NCI-H510A (cell line): ENCODE measurements at places on chromosomes 3 and 15.
A peak's percentile ranks its signal among the peaks of the same experiment; 100 is the strongest.

DNA sequence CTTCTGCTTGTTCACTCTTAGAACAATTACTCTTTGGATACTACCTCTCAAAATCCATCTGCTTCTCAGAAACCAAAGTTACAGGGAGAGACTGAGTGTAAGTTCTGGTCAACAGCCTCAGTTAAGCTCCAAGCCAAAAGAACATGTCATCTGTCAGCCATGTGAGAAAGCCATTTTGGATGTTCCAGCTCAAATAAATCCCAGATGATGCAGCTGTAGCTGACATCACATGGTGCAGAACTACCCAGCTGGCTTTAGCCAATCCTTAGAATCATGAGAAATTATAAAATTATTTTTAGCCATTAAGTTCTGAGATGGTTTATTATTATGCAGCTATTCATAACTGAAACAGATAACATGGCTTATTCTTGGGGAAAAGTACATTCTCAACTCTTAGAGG lies 696.0 kb downstream of the ZNF385D start:
- no peak for DNase-seq

- no peak for DNase-seq
Measured at GRCh38 chr15:47158573-47158972, 558.7 kb upstream of the SEMA6D start.

- DNase-seq: no peak
Measured at GRCh38 chr3:122513386-122514122, 1.2 kb downstream of the KPNA1 start.

DNA sequence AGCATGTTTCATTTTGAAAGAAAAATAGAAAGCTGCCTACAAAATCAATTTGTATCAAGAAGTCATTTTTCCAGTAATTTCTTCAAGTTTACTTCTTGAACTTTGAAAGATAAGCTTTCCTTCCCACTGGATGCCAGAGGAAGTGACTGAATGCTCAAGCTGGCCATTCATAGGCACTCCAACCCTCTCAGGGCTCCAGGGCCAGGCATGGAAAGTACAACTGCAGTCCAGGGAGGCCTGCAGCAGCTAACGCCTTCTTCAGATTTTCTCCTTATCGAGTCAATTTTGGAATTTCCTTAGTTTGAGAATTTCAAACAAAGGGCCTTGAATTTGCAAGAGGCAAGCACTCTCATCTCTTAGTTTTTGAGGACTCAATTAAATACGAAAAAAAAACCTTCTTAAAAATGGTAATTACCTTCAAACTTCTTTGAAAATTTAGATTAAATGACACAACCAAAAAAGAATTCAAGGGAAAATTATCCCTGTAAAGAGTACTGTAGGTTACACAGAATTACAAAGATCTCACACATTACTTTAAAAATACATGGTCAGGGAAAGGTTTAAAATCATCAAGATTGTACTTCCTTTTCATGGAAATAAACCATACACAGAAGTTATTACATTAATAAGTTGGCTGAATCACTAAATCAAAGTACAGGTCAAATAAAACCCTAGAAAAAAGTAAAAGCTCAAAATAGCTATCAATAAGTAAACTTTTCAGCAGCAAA lies 2.5 kb downstream of the UBP1 start:
- DNase-seq: no peak

DNA sequence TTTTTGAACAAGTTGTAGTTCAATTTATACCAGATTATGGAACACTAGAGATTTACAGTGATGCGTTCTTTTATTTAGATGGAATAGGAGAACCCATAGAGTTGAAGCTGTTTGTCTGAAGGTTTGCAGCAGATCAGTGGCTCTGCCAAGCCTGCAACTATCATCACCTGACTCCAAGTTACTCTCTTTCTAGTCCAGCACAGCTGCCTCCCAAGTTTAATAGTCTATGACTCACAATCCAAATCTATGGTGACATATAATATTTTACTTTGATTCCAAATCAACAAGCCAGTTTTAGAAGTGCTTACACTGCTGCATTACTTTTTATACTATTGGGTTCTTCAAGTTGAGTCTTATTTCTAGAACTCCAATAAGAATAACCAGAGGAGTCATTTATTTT lies 400.4 kb downstream of the LPP start:
- no peak for DNase-seq

- no peak for DNase-seq
Measured at GRCh38 chr15:82587805-82588204, 47.5 kb upstream of the RPS17 start.

GRCh38 chr3:117700573-117701360 lies 991.2 kb downstream of the TUSC7 start:
- no peak for DNase-seq

DNA sequence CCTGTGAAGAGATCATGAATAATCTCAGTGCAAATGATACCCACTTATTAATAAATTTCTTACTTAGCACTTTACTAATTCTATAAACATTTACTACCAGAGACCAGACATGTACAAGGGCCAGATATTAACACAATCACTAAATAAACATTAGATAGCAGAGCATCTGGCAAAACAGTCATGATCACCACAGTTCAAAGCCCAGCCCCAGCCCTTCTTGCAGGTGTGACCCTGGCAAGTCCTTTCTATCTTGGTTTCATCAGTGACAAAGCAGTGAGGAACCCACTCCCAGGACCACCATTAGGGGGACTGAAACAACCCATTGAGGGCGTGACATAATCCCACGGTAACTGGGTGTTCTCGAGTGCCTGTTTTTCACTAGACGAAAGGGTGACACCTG lies 11.6 kb downstream of the ZXDC start:
- DNase-seq: no peak

GRCh38 chr3:69292959-69293574 lies 92.8 kb downstream of the FRMD4B start:
- DNase-seq: no peak

- no peak for DNase-seq
Measured at GRCh38 chr3:187832202-187832601, 86.9 kb upstream of the BCL6 start.

GRCh38 chr3:50657407-50657806 lies 17.3 kb upstream of the DOCK3 start:
- no peak for DNase-seq

DNA sequence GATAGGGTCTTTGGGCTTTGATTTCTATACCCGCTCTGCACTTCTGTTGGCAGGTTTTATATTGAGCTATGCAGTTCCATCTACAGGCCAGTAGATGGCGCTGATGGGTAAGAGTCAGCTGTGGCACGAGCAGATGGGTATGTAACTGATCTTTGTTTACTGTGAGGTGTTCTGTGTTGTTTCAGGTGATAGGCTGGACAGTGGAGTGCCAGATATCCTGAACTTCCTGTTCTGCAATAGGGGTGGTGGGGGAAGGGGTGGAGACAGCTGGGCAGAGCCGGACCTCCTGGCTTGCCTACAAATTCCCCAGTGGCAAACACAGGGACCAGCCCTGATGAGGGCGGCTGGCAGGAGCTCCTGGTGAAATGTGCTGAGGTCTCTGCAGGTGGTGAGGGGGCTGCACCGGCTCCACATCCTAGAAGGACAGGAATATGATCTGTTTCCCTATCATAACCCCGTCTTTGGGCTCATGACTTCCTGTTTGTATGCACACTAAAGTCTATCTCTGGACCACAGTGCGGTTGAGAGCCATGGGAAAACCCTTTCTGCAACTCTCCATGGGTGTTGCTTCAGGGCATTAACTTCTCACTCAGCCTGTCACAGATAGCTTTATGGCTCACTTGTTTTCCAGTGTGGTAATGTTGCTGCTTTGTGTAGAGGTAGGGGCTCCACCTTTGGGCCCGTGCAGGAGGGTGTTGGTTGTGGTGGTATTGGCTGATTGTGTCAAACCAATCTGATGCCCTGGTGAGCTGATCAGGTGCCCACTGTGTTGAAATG lies 13.4 kb upstream of the FAM98B start:
- DNase-seq: peak; percentile 53

DNA sequence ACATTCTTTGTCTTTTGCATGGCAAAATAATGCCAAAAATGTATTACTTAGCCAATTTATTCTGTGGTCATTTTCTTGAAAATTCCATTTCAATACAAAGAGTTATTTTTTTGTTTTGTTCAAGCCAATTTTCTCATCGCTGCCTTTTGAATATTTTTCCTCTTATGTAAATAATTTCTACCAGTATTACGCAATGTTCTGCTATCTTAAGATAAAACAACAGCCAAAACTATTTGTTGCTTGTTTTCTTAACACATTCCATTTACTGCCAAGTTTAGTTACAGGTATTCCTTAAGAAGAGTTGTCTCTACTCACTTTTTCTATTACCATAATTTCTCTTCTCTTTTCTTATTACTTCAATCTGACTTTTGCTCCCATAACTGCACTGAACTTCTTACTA lies 163.1 kb downstream of the ROBO1 start:
- DNase-seq: no peak

- no peak for DNase-seq
Measured at GRCh38 chr3:139472380-139473010, 3.8 kb downstream of the RBP2 start.

DNA sequence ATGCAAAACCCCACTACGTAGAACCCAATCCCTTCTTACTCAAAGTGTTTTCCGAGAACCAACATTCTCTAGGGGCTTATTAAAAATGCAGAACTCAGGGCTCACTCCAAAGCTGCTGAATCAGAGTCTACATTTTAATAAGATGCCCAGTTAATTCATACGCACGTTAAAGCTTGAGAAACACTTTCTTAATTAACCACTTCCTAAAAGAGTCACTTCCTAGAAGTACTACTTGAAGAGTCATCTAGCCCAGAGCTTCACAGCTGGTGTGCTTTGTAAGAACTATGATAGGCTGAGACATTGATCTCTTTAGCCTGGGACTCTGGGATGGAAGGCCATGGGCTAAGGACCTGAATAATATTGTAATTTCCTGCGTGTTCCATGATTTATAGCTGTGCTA lies 9.0 kb downstream of the COL6A5 start:
- DNase-seq: no peak

GRCh38 chr15:68057758-68058157 lies 3.6 kb downstream of the PIAS1 start:
- DNase-seq: no peak

DNA sequence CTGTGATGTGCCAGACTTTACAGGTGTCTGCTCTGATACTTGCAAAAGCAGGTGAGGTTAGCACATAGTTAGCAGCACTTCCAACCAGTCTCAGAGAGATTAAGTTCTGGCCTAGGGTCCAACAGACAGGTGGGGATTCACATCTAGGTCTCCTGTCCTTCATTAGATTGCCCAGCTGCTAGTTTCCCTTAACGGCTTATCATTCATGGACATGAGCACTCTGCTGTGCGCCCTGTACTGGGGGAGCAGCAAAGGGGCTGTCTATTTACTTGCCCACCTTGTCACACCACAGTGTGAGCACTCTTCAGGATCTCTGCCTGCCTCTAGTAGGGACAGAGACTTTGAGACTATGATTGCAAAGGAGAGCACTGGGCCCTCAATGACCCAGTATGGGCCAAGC lies 8.7 kb downstream of the SPSB4 start:
- no peak for DNase-seq

GRCh38 chr15:68651916-68652525 lies 73.2 kb downstream of the CORO2B start:
- DNase-seq: no peak

DNA sequence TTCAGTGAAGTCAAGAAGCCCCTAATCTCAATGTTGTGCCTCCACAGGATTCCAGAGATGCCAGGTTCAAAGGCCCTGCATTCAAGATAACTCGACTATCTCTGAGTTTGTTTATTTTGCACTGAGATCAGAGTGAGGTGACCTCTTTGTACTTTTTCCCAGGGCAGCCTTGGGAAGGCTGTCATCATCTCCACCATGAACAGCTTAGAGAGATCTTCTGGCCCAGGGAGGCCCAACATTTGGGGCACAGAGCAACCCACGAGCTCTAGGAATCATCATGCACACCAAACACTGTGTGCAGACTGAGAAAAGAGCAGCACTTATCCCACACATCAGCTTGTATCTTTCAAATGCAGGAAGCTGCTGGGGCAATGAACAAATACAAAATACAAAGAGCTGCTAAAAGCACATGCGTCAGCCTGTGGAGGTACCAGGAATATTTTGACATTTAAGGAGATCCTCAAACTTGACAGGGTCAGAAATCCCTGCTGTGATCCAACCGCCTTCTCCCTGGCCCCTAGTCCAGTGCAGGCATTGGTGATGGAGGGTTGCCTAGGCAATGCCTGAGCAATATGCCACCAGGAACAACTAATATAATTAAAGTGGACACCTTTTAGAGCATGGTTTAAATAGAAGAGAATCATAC lies 33.6 kb downstream of the TRIM42 start:
- no peak for DNase-seq

DNA sequence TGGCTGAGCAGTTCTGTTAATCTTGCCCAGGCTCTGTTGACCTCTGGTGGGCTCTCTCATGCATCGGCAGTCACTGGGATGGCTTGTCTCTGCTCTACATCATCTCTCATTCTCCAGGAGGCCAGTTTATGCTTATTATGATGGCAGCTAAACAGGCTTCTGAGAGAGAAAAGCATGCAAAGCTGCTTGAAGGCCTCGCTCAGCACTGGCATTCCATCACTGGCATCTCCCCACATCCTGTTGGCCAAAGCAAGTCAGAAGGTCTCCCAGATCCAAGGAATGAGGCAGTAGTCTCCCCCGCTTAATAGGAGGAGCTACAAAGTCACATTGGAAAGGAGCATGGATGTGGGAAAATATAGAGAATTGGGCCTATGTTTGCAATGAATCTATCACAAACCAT lies 212.6 kb downstream of the ZNF621 start:
- DNase-seq: no peak

DNA sequence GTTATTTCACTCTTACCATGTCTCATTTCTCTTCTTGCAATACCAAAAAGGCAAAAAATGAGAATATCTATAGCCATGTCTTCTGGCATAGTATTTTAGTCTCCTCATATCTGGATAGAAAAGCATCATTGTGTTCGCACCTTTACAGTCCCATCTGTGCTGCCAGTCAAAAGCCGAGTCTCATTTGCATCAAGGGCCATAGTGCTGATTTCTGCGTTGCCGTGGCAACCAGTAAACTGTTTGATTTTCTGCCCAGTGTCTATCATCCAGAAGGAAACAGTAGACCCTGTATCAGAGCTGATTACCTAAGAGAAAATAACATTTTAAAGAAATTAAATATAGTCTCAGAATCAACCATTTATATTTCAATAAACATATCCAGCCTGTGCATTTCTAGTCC lies 86.1 kb upstream of the SERPINI2 start:
- DNase-seq: no peak

DNA sequence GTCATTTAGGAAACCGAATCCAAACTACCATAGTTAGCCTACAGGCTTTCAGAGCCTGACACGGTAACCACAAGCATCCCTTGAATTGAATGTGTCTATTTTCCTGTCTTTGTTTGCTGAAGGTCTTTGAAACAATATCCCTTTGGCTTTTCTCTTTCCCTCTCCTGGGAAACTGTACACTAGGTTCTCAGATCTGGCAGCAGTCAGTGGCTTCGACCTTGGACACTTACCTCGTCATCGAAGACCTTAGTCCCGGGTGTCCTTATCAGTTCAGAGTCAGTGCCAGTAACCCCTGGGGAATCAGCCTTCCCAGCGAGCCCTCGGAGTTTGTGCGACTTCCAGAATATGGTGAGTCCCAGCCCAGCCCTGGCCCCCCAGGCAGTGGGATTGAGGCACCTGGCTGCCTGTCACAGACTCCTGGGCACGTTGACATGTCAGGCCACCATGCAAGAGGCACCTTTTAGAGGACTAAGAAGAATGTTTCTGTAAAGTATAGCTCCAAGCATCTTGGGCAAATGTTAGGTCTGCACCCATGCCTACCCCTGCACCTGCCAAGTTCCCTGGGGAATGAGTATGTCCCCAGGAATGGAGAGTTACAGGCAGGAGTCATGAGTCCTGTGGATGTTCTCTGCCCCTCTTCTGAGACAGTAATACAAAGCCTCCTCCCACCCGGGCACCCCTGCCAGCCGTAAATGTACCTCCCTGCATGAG lies 30.4 kb upstream of the UMPS start:
- no peak for DNase-seq

- DNase-seq: peak; percentile 17
Measured at GRCh38 chr15:73560501-73561117, 72.6 kb downstream of the NPTN start.
